ENCODE measurements at places on chromosomes 1 and 21.
A peak's percentile ranks its signal among the peaks of the same experiment; 100 is the strongest.

GRCh38 chr1:10916991-10917390, 95.5 kb upstream of the TARDBP start:
- DNase-seq = no peak

- DNase-seq = no peak
These were observed 9.8 kb downstream of the NIPAL3 start for GRCh38 chr1:24425441-24425840.

DNA sequence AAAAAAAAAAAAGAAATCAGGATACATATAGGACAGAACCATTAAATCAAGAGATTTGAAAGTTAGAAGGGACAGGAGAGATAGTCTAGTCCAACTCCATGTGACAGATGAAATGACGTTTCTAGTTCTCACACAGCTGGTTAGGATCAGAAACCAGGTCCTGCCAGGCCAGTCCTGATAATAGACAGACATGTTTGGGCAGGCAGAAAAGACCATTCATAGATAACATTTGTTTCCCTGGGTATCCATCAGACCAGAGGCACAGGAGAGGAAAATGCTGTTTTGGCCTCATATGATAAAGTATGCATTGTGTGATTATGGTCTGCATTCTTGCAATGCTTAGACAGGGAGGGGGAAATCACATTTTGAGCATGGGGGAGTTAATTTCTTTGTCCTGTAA, 29.3 kb downstream of the ZBTB8B start:
- DNase-seq = no peak

GRCh38 chr1:239237912-239238311, 148.5 kb upstream of the CHRM3 start:
- no peak for DNase-seq

DNA sequence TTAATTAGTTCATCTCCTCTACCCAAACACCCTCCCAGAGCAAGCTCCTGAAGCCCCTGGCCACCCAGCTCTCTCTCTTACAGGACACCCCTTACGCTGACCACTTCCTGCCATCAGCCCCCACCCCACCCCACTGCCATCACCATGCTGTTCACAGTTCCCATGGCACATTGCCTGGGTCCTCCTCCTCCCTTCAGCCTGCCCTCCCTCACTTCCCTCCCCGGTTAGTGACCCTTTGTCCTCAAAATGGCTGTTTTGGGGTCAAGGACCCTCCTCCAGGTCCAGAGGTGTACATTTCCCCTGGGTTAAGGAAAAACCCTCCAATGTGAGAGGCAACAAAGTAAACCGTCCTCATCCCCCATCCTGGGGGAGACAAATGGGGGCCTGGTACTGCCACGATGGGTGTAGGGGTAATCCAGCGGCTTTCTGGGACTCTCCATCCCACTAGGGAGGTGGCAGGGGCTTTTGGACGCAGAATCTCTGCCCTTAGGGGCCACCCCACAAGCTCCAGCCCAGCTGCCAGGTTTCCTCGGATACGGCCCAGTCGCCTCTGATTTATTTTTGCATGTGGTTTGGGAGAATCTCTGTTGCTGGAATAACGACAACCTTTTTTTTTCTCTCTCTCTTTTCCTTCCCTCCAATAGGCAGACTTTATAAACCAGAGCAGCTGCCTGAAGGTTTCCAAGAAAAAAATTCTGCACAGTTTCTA, 8.5 kb downstream of the CAMK2N1 start:
- peak; percentile 47 for DNase-seq

- DNase-seq = no peak
These were observed 16.8 kb downstream of the UBE2G2 start for GRCh38 chr21:44784810-44785209.

GRCh38 chr1:107328087-107328486, 187.2 kb downstream of the NTNG1 start:
- DNase-seq = no peak

DNA sequence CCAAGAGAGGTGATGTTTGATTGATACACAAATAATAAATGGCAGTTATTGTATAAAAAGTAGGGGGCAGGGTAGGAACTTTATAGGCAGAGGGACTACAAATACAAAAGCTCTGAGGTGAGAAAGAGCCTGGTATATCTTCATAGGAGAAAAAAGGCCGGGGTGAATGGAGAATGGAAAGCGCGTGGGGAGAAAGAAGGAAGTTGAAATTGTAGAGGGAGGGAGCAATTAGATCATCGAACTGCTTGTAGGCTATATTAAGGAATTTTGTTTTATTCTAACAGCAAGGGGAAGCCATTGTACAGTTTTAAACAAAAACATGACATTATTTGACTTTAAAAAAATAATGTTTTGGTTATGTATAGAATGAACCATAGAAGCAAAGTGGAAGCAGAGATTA, 147.4 kb downstream of the PDE4B start:
- DNase-seq = no peak

DNA sequence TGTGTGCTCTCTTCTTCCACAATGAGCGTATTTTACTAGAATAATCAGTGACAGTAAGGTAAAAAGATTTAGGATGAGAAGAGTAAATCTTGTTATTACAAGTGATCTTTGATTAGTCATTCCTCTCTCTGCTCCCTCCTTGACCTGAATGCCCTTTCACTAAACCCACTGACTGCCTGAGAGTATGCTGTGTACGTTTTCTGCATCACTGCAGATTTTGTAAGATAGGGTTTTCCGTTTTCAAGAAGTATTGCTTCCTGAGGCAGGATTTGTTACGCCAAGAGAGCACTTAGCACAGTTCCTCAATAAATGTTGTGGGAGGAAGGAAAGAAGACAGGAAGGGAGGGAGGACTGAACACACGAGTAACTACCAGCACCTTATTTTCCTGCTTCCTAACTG, 7.7 kb upstream of the LAMB3 start:
- no peak for DNase-seq

DNA sequence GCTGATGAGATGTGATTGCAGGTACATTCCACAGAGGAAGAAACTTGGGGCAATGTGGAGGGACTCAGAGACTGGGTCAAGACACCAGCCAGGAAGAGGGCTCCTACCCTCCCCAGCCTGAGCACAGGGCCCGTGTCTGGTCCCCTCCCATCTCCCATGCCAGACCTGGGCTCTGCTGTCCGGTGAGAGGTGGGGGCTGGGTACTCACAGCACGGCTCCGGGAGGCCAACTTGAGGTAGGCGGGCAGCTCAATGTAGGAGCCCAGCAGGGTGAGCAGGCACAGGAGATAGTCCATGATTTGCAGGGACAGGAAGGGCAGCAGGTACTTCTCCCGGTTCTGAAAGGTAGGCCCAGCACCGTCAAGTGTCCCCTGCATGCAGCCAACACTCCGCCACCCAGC, 16.2 kb upstream of the MATN1 start:
- DNase-seq = no peak

DNA sequence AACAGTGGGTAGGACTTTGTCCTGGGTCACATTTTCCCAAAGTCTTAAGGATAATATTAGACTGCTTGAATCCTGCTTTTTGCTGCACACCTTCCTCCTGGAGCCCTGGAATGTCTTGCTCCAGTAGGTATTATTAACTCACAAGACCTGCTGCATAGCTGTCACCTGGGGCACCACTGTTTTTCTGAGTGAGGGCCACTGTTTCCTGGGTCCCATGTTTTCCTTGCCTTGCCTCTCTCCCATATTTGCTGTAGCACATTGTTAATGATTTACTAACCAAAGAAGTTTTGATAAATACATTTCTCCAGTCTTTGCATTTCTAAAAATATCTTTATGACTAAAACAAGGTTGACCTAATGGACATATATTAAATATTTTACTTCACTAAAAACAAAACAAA, 22.5 kb upstream of the FCAMR start:
- DNase-seq = no peak

- no peak for DNase-seq
These were observed 54.2 kb upstream of the SPATA6 start for GRCh38 chr1:48526008-48526710.

DNA sequence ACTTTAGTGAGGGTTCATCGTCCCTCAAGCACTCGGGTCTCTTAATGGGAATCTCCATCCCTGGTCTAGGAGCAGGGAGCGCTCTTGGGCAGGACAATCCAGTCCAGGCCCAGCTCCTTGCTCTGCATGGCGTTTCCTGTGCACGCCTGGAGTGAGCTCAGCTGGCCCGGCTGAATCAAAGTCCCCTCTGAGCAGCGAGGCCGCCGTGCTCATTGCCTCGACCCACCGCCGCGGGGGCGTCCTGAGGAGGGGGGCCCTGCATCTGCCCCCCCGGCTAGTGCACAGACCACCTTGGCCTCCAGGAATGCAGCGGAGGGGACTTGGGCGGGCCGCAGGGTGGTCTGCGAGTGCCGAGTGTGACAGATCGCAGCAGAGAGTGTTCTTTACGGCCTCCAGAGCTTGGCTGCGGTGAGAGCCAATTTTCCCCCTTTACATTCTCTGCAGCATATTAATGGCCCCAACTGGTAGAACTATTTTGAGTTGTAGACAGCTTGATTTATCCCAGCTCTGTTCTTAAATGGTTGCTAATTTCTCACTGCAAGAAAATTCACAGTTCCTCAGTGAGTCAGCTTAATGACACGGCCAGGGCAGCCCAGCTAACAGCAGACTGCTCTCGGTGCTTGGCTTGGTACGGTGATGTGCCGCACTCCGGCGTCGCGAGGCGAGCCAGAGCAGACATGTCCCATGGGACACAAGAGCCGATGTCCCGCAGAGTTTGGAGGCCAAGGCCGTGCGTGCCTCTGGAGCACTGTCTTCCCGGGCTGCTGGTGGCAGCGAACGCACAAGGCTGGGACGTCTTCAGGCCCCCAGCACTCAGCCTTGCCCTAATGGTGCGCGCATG, 39.8 kb downstream of the SNAP47 start:
- peak; percentile 54 for DNase-seq

- no peak for DNase-seq
These were observed 14.8 kb upstream of the SERINC2 start for GRCh38 chr1:31398246-31398645.

GRCh38 chr1:184893695-184894094, 80.6 kb downstream of the NIBAN1 start:
- no peak for DNase-seq

GRCh38 chr1:9315411-9316079, 22.9 kb downstream of the SPSB1 start:
- no peak for DNase-seq

GRCh38 chr1:118899340-118899739, 88.8 kb downstream of the TBX15 start:
- no peak for DNase-seq

- DNase-seq = no peak
These were observed 33.2 kb upstream of the ENO1 start for GRCh38 chr1:8911416-8912309.

- DNase-seq = no peak
These were observed 409.4 kb downstream of the VAV3 start for GRCh38 chr1:107555578-107555977.

DNA sequence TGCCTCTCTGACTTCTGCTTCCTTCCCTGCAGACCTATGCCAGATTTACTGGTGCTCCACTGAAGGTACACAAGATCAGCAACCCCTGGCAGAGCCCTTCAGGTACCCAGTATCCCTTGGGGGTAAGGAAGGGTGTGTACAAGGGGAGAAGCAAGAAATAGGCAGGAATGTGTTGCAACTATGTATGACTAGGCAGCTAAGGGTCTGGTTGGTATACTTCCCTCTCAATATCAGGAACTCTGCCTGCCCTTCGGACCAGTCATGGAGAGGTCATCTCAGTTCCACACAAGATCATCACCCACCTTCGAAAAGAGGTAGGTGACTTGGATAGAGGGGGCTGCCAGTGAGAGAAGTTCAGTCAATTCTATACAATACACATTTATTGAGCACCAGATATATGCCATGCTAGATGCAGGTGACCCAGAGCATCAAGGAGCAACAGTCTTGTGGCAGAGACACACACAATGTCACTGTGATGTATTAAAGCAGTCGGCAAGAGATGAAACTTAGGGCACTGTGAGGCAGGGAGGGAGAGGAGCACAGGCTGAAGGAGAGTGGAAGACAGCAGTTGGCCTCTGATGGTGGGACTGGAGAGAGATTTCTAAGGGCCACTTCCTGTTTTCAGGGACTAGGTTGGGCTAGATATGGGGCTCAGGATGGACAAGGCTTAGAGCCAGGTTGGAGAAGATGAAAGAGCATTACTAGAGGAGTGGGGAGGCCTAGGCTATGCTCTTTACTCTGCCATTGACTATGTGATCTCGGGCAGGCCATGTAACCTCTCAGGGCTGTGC, 2.0 kb downstream of the MTX1 start:
- DNase-seq = no peak

DNA sequence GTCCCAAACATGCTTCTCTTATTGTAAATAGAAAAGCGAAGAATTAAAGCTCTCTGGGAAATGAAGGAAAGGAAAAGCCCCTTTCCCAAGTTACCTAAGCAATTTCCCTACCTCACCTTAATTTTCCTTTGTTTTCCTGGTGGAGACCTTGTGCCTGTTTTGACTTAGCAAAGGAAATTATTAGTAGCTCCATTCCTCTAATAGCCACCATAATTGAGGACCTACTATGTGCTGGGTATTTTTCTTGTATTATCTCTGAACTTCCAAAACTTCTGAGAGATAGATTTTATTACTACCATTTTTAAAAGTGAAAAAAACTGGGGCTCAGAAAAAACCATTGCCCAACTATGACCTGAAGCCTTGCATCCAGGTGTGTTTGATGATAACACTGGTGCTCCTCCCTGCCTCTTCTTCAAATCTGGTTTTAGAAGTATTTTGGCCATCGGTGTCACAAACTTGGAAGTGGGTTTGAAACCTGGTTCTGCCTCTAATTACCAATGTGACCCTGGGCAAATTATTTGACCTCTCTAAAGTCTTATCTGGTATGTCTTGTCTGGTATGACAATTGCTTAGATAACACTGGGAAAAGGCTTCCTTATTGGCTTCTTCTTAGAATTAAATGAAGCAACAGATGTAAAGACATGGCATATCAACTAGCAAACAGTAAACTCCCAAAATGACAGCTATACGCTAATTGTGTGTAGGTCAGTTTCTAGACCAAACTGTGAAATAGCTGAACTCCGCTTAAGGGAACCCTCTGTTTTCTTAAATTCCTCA, 39.5 kb downstream of the BCL9 start:
- DNase-seq = no peak

- DNase-seq = no peak
These were observed 1.7 kb upstream of the COL18A1 start for GRCh38 chr21:45403133-45403824.

- no peak for DNase-seq
These were observed 516.6 kb downstream of the KIF26B start for GRCh38 chr1:245671349-245671748.

DNA sequence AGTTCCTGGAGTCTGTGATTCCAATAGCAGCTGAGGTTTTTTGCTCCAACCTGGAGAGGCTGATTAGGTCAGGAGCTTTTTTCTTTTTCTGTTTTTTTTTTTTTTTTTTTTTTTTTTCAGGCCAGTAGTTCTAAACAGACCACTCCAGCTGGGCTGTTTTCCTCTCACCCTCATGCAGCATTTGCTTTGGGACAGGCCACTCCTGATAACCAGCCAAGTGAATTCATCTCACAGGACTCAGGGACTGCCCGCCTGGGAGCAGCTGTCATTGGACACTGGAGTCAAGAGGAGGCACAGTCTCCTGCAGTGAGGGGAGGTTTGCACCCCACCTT, 22.9 kb downstream of the PLXNA2 start:
- no peak for DNase-seq

- no peak for DNase-seq
These were observed 245.9 kb upstream of the PLD5 start for GRCh38 chr1:242770366-242770765.
